ENCODE measurements at places on chromosomes 6 and 20. TPM values are rescaled to one million over a fixed set of nuclear protein-coding genes. Genes with fewer than 3 reads are reported as not detected.

The PCK1 gene
- 19.5 TPM for polyA plus RNA-seq

The C2 gene
- polyA plus RNA-seq, result 450 TPM

DNA sequence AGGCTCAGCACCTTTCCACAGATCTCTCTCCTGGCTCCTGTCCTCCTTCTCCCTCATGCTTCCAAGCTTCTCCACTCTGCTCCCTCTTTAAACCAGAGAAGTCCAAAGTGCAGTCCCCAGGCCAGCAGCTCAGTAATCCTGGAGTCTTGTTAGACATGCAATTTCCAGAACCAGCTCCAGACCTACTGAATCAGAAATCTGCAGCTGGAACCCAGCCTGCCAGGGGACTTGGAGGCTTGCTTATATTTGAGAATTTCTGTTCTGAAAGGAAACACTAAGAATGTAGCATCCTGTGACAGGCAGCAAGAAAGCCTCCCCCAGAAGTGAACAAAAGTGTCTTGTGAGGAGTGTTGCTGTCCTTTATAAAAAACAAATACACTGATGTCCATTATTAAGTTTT lies 438.1 kb downstream of the BCKDHB start:
- DNase-seq, result no peak
- no peaks in the 10 kb centered on the region for H3K4me1 ChIP-seq
- no peak overlapping the region for H3K4me3 ChIP-seq
- no peak overlapping the region for H3K27ac ChIP-seq
- no peaks in the 10 kb centered on the region for H3K36me3 ChIP-seq

DNA sequence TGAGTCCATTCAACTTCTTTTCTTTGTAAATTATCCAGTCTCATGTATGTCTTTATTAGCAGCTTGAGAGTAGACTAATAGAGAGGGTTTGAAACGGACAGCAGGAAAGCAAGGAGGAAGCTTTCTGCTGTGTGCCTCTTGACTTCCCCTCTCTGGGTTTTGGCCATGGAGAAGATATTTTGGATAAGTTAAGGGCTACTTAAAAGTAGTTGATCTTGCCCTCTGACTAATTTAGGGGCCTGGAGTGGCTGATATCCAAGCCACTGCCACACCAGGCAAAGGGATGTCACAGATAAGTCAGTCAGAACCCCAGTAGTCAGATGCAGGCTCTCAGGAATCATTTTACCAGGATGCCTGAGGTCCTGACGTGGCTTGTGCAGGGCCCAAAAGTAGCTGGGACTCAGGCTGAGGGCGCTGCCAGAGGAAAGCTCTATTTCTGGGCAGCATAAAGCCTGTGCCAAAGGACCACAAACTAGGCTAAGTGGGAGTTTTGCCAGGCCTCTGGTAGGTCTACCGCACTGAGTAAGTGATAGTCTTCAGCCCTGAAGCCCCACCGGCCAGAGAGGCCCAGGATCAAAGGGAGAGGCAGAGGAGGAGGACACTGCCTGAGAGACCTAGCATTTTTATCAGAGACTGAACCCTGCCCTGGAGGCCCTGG lies 41.6 kb upstream of the IYD start:
- H3K27ac ChIP-seq, result no peak overlapping the region
- H3K4me3 ChIP-seq, result no peak overlapping the region

DNA sequence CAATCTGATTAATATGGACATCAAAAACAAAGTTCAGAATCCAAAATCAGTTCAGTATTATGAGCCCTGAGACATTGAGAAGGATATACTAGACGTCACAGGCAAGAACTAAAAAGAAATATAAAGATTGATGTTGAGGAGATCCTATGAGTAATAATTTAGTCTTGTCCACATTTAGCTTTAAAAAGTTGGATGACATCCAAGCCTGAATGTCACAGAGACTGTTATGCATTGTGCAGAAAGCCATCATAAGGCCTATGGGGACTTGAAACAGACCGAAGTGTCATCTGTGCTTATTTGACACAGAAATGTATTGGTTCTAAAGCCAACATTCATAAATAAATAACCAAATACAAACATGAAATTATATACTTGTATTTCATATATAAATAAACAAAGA lies 581.8 kb upstream of the MMS22L start:
- no peaks in the 10 kb centered on the region for H3K36me3 ChIP-seq
- H3K4me1 ChIP-seq, result no peaks in the 10 kb centered on the region
- no peak overlapping the region for H3K27ac ChIP-seq
- DNase-seq, result no peak

DNA sequence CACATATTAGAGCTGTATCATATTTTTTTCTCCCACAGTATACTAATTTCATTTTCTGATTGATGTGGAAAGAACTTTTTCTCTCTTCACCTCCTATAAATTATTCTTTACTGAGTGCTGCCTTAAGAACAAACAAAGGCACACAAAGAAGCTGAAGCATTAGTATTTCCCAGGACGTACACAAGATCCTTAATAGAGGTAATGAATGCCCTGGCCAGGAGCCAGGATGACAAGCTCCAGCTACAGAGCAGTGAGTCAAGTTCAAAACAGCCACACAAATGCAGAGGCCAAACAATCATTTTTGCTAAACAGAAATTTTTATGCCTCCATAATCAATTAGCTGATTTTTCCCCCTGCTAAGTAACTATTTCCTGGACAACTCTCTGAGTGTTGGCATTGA lies 639.6 kb downstream of the EPHA7 start:
- no peak for DNase-seq
- no peak overlapping the region for H3K4me3 ChIP-seq
- no peaks in the 10 kb centered on the region for H3K4me1 ChIP-seq
- H3K27me3 ChIP-seq, result no peaks in the 10 kb centered on the region
- no peak overlapping the region for H3K27ac ChIP-seq
- H3K36me3 ChIP-seq, result no peaks in the 10 kb centered on the region

DNA sequence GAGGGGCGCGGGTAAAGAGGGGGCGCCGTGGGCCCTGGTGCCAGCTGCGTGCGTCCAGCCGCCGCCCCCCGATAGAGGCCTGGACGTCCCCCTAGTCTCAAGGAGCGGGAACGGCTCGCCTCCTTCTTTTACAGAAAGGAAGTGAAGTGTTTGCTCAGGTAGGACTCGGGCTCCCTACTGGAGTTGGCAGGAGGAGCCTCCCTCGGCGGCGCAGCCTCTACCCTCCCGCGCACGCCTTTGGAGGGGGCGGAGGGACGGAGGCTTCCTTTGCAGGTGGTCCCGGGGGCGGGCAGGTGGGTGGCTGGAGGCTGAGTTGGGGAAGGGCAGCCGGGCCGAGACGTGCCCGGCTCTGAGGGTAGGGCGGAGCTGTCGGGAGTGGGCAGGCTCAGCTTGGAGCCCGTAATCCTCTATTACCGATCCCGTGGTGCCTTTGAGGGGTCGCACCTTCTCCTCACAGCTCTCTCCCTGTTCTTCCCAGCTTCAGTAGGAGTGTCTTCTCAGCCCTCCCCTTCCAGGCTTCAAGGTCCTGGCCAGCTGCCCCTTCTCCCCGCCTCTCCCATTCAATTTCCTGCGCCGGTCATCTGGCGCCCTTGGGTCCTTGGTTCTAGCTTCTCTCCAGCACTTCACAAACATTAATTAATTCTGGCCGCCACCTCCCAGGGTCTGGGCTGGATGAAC lies 728 bp downstream of the ITPR3 start:
- no peak for DNase-seq
- H3K27me3 ChIP-seq, result no peaks in the 10 kb centered on the region
- H3K27ac ChIP-seq, result no peak overlapping the region
- H3K4me3 ChIP-seq, result peak overlapping the region; percentile 86

DNA sequence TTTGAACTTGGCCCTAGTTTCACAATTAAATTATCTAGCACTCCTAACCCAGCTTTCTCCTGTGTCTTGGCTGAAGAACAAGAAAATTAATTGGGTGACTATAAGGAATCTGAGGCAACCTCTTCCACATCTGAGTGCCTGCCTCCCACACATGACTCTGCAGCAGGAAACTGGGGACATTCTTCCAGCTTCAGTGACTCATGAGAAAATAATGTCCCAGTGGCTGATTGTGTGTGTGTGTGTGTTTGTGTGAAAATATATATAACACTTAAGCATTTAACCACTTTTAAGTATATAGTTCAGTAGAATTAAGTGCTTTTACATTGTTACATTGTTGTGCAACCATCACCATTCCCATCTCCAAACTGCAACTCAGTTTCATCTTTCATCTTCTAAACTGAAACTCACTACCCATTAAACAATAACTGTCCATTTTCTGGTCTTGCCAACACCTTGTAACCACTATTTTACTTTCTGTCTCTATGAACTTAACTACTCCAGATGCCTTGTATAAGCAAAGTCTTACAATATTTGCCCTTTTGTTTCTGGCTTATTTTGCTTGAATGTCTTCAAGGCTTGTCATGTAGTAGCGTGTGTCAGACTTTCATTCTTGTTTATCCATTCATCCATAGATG lies 8.7 kb downstream of the TRIM38 start:
- no peaks in the 10 kb centered on the region for H3K4me1 ChIP-seq
- no peaks in the 10 kb centered on the region for H3K27me3 ChIP-seq
- peaks cover 60% of the 10 kb centered on the region for H3K36me3 ChIP-seq
- no peak overlapping the region for H3K27ac ChIP-seq
- no peak overlapping the region for H3K4me3 ChIP-seq
- DNase-seq, result peak; percentile 29

- H3K4me1 ChIP-seq, result peaks cover 35% of the 10 kb centered on the region
- no peak for DNase-seq
- no peaks in the 10 kb centered on the region for H3K36me3 ChIP-seq
- no peaks in the 10 kb centered on the region for H3K27me3 ChIP-seq
- no peak overlapping the region for H3K27ac ChIP-seq
These were observed 2.9 kb upstream of the TRIM26 start for GRCh38 chr6:30216096-30216495.

DNA sequence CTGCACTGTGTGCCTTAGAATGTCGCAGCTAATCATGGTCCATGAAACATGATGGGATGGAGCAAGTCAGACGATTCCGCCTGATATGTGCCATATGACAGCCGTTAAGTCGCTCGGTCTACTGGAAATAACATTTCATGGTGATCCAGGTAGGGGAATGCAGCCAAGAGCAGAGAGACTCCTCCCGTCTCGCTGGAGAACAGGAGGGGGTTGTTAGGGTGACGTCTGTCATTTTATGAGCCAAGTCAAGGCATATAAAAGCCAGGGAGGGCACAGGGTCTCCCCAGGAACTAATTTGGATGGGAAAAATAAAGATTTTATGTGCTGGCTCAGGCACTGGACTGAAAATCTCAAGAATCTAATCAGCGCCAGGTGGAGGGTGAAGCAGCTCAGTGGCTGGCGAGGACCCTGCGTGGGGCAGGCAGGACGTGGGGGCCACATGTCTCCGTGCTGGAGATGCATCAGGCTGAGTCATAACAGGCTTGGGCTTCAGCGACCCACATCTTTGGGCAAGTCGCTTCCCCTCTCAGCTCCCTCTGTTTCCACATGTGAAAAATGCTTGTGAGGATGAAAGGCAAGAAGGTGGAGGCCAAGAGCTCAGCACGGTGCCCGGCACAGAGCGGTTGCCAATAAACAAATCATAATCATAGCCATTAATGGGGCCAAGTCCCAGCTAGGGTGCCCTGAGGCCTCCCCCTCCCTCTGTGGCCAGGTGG lies 234.6 kb downstream of the ANKRD60 start:
- H3K4me1 ChIP-seq, result no peaks in the 10 kb centered on the region
- H3K4me3 ChIP-seq, result no peak overlapping the region
- H3K36me3 ChIP-seq, result no peaks in the 10 kb centered on the region
- no peak for DNase-seq
- no peak overlapping the region for H3K27ac ChIP-seq
- H3K27me3 ChIP-seq, result peaks cover 2% of the 10 kb centered on the region

DNA sequence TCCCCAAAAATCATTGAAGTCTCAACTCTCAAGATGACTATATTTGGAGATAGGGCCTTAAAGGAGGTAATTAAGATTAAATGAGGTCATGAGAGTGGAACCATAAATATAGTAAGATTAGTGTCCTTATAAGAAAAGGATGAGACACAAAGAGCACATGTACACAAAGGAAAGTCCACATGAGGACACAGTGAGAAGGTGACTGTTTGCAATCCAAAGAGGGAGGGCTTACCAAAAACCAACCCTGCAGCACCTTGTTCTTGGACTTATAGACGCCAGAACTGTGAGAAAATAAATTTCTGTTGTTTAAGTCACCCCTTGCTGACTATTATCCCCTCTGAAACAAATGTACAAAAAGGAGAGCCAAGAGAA lies 150.4 kb upstream of the SMLR1 start:
- H3K36me3 ChIP-seq, result no peaks in the 10 kb centered on the region
- peaks cover 3% of the 10 kb centered on the region for H3K27me3 ChIP-seq
- no peak for DNase-seq
- H3K27ac ChIP-seq, result no peak overlapping the region
- H3K4me1 ChIP-seq, result no peaks in the 10 kb centered on the region

DNA sequence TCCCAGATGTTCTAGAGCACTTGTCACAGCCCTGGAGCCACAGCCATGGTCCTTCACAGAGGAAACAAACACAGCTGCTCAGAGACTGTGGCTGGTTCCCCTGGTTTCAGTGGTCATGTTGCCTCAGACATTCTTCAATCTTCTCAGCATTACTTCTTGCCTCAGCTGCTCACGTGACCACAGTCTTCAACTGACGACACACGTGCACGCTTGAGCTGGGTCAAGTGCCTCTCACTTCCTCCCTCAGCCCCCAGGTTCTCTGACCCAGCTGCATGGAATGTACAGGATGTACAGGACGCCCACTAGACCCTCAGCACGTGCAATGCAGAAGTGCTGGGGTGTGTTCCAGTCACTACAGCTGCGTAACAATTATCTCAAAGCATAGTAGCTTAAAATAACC lies 159.8 kb upstream of the GGTLC1 start:
- H3K4me1 ChIP-seq, result no peaks in the 10 kb centered on the region
- DNase-seq, result no peak
- H3K4me3 ChIP-seq, result no peak overlapping the region
- H3K27ac ChIP-seq, result no peak overlapping the region

GRCh38 chr6:3230900-3231246 lies 3.4 kb upstream of the TUBB2B start:
- no peak overlapping the region for H3K27ac ChIP-seq
- peaks cover 89% of the 10 kb centered on the region for H3K27me3 ChIP-seq
- peak overlapping the region; percentile 74 for H3K4me3 ChIP-seq
- no peak for DNase-seq
- no peaks in the 10 kb centered on the region for H3K36me3 ChIP-seq

GRCh38 chr20:49259799-49260198 lies 18.1 kb downstream of the ZNFX1 start:
- no peaks in the 10 kb centered on the region for H3K27me3 ChIP-seq
- H3K36me3 ChIP-seq, result peaks cover 65% of the 10 kb centered on the region
- H3K27ac ChIP-seq, result no peak overlapping the region
- no peak overlapping the region for H3K4me3 ChIP-seq
- H3K4me1 ChIP-seq, result peaks cover 17% of the 10 kb centered on the region

GRCh38 chr20:21534453-21534852 lies 20.6 kb upstream of the NKX2-2 start:
- no peak overlapping the region for H3K4me3 ChIP-seq
- DNase-seq, result no peak
- no peak overlapping the region for H3K27ac ChIP-seq

DNA sequence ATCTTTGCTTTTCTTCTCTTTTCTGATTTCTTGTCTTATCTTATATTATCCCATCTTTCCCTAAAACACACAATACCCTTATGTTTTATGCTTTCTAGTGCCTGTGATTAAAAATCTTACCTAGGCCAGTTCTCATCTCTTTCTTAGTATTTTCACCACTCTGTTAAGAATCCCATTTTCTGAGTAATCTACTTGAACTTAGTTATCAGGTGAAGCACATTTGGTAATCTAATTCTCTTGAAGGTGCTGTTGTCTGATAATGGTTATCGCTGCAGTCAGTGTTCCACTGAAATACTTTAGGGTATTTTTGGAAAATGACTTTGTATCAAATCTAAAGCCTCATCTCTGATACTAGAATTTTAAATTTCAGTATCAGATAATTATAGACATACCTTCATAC lies 192.5 kb upstream of the MAN1A1 start:
- H3K27ac ChIP-seq, result no peak overlapping the region
- no peak overlapping the region for H3K4me3 ChIP-seq
- no peak for DNase-seq
- H3K36me3 ChIP-seq, result no peaks in the 10 kb centered on the region

Data from HepG2 (cell line).